Endothelial cell (in vitro differentiated cells): ENCODE measurements at places on chromosomes 3 and 15. TPM values are rescaled to one million over a fixed set of nuclear protein-coding genes. Genes with fewer than 3 reads are reported as not detected.
A peak's percentile ranks its signal among the peaks of the same experiment; 100 is the strongest.

SLC12A1 gene
- not detected for total RNA-seq

RBP2 gene
- total RNA-seq: not detected

SLC28A1 gene
- not detected for total RNA-seq

PLA2G4B gene
- 2.9 TPM for total RNA-seq

KLHL18 gene
- 41.8 TPM for total RNA-seq

GLDN gene
- total RNA-seq: 0.21 TPM

MINAR1 gene
- 5.3 TPM for total RNA-seq

GOLGA6A gene
- total RNA-seq: 0.85 TPM

DNA sequence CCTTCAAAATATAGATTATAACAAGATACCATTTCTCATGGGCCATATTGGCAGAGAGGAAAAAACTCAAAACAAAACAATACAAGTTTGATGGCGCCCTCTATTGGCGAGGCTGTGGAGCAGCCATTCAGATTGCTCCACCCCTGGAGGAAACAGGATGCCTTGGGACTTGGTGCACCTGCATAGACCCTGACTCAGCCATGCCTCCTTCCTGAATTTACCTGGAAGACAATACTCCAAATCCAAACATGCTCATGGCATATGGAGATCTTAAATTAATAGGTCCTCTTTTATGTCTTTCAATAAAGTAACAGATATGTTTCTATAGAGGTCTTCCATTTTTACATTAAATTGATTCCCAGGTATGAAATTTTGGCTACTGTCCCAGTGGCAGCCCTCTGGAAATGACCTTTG lies 90.0 kb downstream of the APBA2 start:
- no peak overlapping the region for H3K27ac ChIP-seq
- H3K36me3 ChIP-seq: no peaks in the 10 kb centered on the region
- H3K4me1 ChIP-seq: peaks cover 3% of the 10 kb centered on the region
- H3K27me3 ChIP-seq: no peaks in the 10 kb centered on the region
- DNase-seq: peak; percentile 65

DNA sequence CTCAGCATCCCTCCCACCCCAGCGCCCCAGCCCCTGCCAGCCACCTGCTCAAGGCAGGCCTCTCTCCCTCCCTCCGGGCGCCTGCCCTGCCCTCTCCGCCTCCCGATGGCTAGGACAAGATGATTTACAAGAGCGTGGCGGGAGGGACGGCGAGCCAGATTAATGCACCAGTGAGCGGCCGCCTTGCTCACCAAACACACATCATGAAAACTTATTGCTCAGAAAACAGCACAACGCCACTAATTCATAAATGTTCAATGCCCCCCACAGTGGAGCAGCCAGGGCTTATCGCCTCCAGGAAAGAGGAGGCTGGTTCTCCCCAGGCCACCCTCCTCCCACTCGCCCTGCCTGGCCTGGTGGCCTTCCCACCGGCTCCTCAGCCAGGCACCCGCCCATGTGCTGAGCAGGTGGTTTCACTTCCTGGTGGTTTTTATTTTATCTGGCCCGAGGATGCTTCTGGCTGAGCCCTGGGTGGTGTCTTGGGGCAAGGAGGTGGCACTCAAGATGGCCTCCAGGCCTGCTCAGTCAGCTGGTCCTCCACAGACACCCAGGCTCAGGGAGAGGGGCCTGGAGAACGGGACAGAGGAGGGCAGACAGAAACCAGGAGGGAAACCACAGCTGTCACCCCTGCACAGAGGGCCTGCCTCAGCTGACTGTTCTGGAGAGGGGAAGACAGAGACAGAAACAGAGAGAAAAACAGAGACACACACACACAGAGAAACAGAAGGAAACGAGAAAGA lies 284.9 kb downstream of the UACA start:
- no peak overlapping the region for H3K4me3 ChIP-seq
- peaks cover 10% of the 10 kb centered on the region for H3K27me3 ChIP-seq
- DNase-seq: no peak
- peaks cover 10% of the 10 kb centered on the region for H3K4me1 ChIP-seq
- H3K27ac ChIP-seq: no peak overlapping the region

DNA sequence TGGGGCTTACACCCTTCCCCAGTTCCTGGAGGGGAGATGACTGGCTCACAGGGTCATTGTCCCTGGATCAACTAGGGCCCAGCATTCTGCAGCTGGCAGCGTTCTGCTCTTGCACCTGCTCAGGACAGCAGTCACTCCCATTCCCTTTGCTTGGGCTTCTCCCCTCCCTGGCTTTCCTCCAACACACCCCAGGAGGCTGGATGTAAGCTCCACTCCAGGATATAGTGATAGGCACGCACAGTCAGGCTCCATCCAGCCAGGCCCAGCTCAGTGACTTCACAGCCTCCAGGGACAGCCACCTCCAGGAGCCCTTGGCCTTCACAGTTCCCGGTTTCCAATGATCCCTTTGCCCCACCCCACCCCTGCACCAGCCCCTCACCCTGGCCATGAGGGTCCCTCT lies 1.9 kb downstream of the SPTBN5 start:
- H3K27ac ChIP-seq: no peak overlapping the region
- DNase-seq: no peak
- peaks cover 19% of the 10 kb centered on the region for H3K27me3 ChIP-seq
- peaks cover 8% of the 10 kb centered on the region for H3K36me3 ChIP-seq
- peaks cover 8% of the 10 kb centered on the region for H3K4me1 ChIP-seq

GRCh38 chr3:16595778-16596177 lies 9.4 kb downstream of the DAZL start:
- no peaks in the 10 kb centered on the region for H3K4me1 ChIP-seq
- H3K36me3 ChIP-seq: no peaks in the 10 kb centered on the region
- no peaks in the 10 kb centered on the region for H3K27me3 ChIP-seq
- DNase-seq: no peak
- no peak overlapping the region for H3K4me3 ChIP-seq

GRCh38 chr3:49021813-49022687 lies at the start of gene NDUFAF3:
NDUFAF3 (plus strand) TSS chr3:49022121; CDS start chr3:49022145, 24 bp downstream.
- H3K36me3 ChIP-seq: peaks cover 27% of the 10 kb centered on the region
- peaks cover 15% of the 10 kb centered on the region for H3K27me3 ChIP-seq
- DNase-seq: peak; percentile 98
- H3K27ac ChIP-seq: peak within 1 kb of the TSS; percentile 89
- H3K4me3 ChIP-seq: peak within 1 kb of the TSS; percentile 96
- H3K4me1 ChIP-seq: peaks cover 18% of the 10 kb centered on the region

- H3K36me3 ChIP-seq: no peaks in the 10 kb centered on the region
- no peak overlapping the region for H3K27ac ChIP-seq
- H3K4me3 ChIP-seq: no peak overlapping the region
- DNase-seq: no peak
- peaks cover 8% of the 10 kb centered on the region for H3K4me1 ChIP-seq
- no peaks in the 10 kb centered on the region for H3K27me3 ChIP-seq
These were observed 123.4 kb downstream of the ABI3BP start for GRCh38 chr3:100869787-100870186.

GRCh38 chr15:61069394-61070075 lies 159.6 kb downstream of the RORA start:
- H3K36me3 ChIP-seq: no peaks in the 10 kb centered on the region
- peak overlapping the region; percentile 85 for H3K27ac ChIP-seq
- peak overlapping the region; percentile 28 for H3K4me3 ChIP-seq

DNA sequence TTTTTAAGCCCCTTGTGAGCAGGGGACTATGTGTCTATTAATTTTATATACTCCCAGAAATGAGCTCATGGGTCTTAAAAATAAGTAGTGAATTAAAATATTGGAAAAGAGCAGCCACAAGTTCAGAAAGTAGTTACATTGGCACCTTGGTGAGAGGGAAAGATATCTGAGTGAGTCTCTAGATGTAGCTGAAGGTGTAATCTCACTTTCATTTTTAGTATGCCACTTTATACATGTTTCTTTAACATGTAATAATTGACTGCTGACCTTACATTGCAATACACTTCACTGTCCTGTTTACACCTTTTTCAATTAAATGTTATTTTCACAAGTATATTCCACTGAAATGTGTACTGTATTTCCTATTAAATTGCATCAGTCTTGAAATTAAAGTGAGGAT lies 12.1 kb upstream of the PAK6 start:
- H3K36me3 ChIP-seq: no peaks in the 10 kb centered on the region
- no peak overlapping the region for H3K4me3 ChIP-seq
- H3K4me1 ChIP-seq: no peaks in the 10 kb centered on the region
- H3K27ac ChIP-seq: no peak overlapping the region

DNA sequence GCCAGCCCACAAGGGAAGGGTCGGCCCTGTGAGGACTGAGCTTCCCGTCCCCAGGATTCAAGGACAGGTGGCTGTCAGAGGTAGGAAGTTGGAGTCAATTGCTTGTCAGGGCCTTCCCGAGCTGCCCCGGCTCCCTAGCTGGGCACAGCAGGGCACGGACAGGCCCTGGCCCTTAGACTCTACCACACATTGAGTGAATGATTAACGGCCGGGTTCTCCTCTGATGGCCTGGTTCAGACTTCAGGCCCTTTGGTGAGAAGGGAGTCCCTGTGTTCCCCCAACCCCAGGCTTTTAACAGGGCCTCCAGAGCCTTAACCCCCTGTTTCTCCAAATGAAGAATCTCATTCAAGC lies 16.4 kb upstream of the FGD5 start:
- H3K4me1 ChIP-seq: peaks cover 57% of the 10 kb centered on the region
- no peak overlapping the region for H3K4me3 ChIP-seq
- H3K27me3 ChIP-seq: peaks cover 20% of the 10 kb centered on the region

- no peak for DNase-seq
- peaks cover 44% of the 10 kb centered on the region for H3K4me1 ChIP-seq
- H3K36me3 ChIP-seq: peaks cover 5% of the 10 kb centered on the region
- peaks cover 7% of the 10 kb centered on the region for H3K27me3 ChIP-seq
These were observed 50.6 kb upstream of the AKAP13 start for GRCh38 chr15:85329561-85330422.

DNA sequence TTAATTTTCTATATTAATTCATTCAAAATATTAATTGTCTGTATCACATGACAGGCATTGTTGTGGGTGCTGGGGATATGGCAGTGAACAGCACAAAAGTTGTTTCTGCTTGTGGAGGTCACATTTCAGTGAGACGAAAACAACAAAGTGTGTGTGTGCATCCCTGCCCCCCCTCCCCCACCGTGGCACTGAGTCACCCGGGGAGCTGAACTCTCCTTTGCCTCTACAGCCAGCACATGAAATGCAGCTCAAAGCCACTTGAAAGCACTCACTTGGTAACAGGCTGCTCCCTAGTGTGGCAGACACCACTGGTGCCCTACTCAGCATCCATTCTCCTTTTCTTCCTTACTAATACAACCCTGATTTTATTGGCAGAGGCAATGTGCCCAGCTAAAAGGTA lies 16.9 kb upstream of the SCAMP5 start:
- DNase-seq: no peak
- no peak overlapping the region for H3K4me3 ChIP-seq
- no peaks in the 10 kb centered on the region for H3K36me3 ChIP-seq
- no peak overlapping the region for H3K27ac ChIP-seq
- peaks cover 21% of the 10 kb centered on the region for H3K4me1 ChIP-seq

- H3K36me3 ChIP-seq: peaks cover 8% of the 10 kb centered on the region
- peaks cover 23% of the 10 kb centered on the region for H3K4me1 ChIP-seq
- no peak overlapping the region for H3K27ac ChIP-seq
- H3K4me3 ChIP-seq: no peak overlapping the region
These were observed 3.7 kb downstream of the TLR9 start for GRCh38 chr3:52221563-52222318.

GRCh38 chr15:69979783-69980182 lies 117.9 kb downstream of the TLE3 start:
- H3K36me3 ChIP-seq: no peaks in the 10 kb centered on the region
- peaks cover 5% of the 10 kb centered on the region for H3K4me1 ChIP-seq
- H3K27ac ChIP-seq: no peak overlapping the region

DNA sequence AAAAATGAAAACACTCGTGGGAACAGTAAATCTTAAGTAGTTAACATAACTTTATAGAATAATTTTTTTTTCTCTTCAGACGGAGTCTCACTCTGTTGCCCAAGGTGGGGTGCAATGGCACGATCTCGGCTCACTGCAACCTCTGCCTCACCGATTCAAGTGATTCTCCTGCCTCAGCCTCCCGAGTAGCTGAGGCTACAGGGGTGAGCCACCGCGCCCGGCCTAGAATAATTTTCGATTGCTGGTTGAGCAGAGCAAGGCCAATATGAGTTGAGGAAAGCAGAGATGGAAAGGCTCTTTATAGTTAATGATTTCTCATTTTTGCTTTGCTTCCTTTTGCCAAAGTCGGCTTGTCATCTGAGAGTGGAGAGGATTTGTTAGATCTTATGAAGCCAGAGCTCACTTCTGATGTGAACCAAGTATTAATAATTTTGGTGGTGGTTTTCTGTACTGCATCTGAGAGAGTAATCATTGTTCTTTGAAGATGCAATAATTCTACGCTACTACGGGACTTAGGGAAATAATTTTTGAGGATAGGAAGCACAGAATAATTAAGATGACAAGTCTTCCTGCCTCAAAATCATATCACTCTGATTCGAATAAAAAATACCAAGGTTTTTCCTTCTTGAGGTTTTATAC lies 1.6 kb upstream of the GOLM2 start:
- peak overlapping the region; percentile 99 for H3K27ac ChIP-seq
- H3K4me3 ChIP-seq: peak overlapping the region; percentile 99
- peaks cover 4% of the 10 kb centered on the region for H3K27me3 ChIP-seq
- no peak for DNase-seq

GRCh38 chr3:43217633-43218032 lies 68.7 kb upstream of the SNRK start:
- H3K27ac ChIP-seq: no peak overlapping the region
- H3K27me3 ChIP-seq: no peaks in the 10 kb centered on the region
- no peak for DNase-seq
- no peak overlapping the region for H3K4me3 ChIP-seq
- peaks cover 10% of the 10 kb centered on the region for H3K4me1 ChIP-seq
- no peaks in the 10 kb centered on the region for H3K36me3 ChIP-seq

GRCh38 chr3:73437828-73438227 lies 186.9 kb downstream of the PDZRN3 start:
- no peaks in the 10 kb centered on the region for H3K27me3 ChIP-seq
- H3K36me3 ChIP-seq: no peaks in the 10 kb centered on the region
- no peaks in the 10 kb centered on the region for H3K4me1 ChIP-seq
- no peak for DNase-seq
- no peak overlapping the region for H3K27ac ChIP-seq

GRCh38 chr3:138694287-138695007 lies 85.9 kb downstream of the FAIM start:
- no peak for DNase-seq
- H3K4me3 ChIP-seq: no peak overlapping the region
- peaks cover 6% of the 10 kb centered on the region for H3K36me3 ChIP-seq
- H3K27ac ChIP-seq: no peak overlapping the region
